GM12878 (cell line): ENCODE measurements at places on chromosomes 5 and 9. TPM values are rescaled to one million over a fixed set of nuclear protein-coding genes. Genes with fewer than 3 reads are reported as not detected.

GRCh38 chr5:158780656-158781237 lies 319.0 kb downstream of the EBF1 start:
- DNase-seq, result peak; percentile 28

DNA sequence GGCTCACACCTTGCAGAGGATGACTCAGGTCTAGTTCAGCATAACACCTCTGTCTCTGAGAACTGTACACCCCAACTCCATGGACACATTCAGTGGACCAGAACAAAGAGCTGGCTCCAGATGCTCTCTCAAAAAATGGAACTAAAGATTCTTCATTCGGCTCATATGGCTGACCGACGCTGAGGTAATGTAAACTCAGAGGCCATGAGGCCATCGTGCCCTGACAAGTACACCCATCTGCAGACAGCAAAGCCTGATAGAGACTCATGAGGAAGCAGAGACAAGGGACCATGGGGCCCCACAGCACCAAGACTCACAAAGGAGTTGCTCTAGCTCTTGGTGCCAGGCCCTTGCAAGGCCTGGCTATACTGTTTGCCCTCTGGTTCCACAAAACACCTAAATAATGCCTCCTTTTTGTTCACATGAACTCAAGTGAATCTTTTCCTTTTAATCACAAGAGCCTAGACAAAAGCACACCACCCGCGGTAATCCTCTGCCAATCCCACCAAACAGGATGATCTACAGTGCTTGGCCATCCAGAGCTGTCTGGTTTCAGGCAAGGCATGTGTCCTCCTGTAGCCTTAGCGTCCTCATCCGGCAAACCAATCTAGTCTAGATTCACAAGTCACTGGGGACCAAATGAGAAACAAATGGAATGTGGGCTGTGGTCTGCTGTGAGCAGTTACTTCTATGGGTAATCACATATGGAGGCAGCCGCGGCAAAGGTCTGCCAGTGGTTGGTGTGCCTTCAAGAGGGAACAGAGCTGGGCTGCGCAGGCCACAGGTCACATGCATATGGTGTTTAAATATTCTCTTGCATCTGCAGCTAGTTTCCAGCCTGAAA lies 22.7 kb downstream of the MED27 start:
- no peak for DNase-seq

- DNase-seq, result no peak
Observed at GRCh38 chr9:2506321-2506720, 115.3 kb upstream of the VLDLR start.

GRCh38 chr9:130241198-130241535 lies 24.4 kb upstream of the HMCN2 start:
- no peak for DNase-seq

GRCh38 chr9:110928599-110928998 lies 109.7 kb downstream of the LPAR1 start:
- DNase-seq, result no peak

GRCh38 chr9:110156902-110157301 lies 51.1 kb downstream of the C9orf152 start:
- DNase-seq, result no peak

- DNase-seq, result no peak
Observed at GRCh38 chr9:36530224-36530623, 42.5 kb upstream of the MELK start.

GRCh38 chr5:113804943-113805342 lies 291.4 kb downstream of the YTHDC2 start:
- no peak for DNase-seq

GRCh38 chr9:35831040-35831439 lies 2.0 kb downstream of the TMEM8B start:
- no peak for DNase-seq

- DNase-seq, result no peak
Observed at GRCh38 chr9:69065660-69066059, 30.1 kb downstream of the FXN start.

GRCh38 chr9:134793288-134794188 lies 87.1 kb upstream of the FCN2 start:
- DNase-seq, result no peak

DNA sequence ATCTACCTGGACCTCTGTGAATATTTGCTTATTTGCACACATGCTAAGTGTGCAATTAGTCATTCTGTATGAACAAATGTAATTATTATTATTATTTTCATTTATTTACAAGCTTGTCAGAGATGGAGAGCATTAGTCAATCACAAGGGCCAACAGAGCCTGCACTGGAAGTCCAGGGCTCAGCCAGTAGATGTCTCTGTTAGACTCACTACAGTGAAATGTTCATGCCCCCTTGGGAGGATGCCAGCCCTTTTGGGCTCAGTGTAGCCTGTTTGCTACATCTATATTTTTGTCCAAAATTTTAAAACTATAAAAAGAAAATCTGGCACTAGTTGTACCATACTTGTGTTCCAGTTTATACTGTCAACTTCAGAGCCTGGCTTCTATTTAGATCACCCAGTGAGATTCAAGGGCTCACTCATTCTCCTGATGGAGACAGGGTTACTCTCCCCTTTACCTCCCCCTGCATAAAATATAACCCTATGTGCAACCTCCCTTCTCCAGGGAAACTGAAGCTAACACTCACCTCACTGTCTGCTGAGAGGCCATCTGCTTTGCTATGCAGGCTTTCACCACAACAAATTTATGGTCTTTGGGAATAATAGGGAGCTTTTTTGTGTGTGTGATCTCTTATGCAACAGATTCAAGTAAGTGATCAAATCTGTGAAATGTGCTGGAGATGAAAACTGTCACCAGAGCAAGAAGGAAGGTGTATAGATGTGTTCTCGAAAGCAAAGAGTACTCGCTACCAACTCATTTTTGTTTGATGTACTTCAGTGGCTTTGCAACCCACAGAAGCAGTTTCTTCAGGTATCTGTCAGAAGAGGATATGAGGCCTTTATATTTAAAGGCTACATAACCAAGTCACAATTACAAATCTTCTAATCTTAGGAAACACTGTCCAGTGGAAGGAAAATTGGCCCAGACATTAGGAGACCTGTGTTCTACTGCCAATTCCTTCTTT lies 99.9 kb upstream of the TLE4 start:
- DNase-seq, result no peak

RAB3C gene
- not detected in 2 replicates for total RNA-seq

TTLL11 gene
- total RNA-seq, result 2.9 and 3.1 TPM in 2 replicates

FCHO2 gene
- 0.11 and 0.51 TPM in 2 replicates for total RNA-seq

PTGDS gene
- total RNA-seq, result not detected in 2 replicates
